ENCODE measurements at places on chromosomes 3 and 15.

GRCh38 chr3:50627407-50628051, 10.6 kb downstream of the MAPKAPK3 start:
- DNase-seq, result no peak

GRCh38 chr3:116056280-116056679, 389.0 kb downstream of the LSAMP start:
- DNase-seq, result no peak

GRCh38 chr3:54863366-54863765, 64.5 kb downstream of the LRTM1 start:
- no peak for DNase-seq

DNA sequence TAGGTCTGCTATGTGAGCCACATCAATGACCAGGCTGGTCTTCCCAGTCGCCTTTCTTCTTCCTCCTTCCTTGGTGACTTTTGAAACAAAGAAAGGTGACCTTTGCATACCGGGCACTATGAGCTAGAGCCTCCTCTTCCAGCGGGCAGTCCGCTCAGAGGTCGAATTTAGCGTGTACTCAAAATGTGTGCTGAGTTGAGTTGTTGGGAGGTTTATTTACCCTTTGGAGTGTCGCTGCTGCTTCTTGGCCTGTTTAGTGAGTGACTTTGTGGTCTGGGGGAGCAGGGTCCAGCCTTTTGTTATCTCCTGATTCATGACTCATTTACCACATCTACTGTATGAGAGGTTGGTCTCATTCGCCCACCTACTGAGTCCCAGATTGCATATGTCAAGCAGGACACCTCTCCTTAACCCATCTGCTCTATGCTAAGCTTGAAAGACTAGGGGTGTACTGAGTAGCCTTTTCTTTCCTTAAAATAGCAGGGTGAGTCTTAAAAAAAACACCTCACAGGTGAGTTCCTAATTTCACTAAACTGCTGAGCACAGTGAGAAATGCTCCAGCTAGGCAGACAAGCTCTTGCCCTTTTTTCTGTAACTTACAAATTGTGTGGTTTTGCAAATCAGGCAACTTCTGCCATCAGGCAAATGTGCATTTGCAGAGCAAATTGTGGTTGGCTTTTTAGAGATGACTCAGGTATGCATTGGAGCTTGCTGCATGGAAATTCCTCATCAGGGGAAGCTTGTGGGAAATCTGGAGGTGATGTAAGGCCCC, 3.2 kb upstream of the SIAH2 start:
- no peak for DNase-seq

GRCh38 chr15:52076889-52077781, 35.4 kb downstream of the BCL2L10 start:
- no peak for DNase-seq

GRCh38 chr3:155230382-155230781, 63.1 kb downstream of the STRIT1 start:
- no peak for DNase-seq

DNA sequence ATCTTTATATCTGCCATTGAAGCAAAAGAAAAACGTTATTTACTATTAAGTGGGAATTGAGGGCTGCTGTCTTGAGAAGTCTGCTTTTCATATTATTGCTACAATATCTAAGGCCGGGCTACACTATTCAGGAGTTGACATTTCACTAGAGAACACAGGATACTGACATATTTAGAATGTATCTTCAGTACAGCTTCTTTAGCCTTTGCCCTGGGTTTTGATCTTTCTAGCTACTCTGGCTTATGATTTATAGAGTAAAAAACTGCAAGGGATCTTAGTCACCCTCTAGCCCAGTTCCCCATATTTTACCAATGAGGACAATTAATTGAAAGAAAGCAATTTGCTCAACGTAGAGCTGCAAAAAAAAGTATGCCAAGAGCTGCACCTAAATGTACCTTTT, 307.4 kb upstream of the DPPA4 start:
- no peak for DNase-seq

DNA sequence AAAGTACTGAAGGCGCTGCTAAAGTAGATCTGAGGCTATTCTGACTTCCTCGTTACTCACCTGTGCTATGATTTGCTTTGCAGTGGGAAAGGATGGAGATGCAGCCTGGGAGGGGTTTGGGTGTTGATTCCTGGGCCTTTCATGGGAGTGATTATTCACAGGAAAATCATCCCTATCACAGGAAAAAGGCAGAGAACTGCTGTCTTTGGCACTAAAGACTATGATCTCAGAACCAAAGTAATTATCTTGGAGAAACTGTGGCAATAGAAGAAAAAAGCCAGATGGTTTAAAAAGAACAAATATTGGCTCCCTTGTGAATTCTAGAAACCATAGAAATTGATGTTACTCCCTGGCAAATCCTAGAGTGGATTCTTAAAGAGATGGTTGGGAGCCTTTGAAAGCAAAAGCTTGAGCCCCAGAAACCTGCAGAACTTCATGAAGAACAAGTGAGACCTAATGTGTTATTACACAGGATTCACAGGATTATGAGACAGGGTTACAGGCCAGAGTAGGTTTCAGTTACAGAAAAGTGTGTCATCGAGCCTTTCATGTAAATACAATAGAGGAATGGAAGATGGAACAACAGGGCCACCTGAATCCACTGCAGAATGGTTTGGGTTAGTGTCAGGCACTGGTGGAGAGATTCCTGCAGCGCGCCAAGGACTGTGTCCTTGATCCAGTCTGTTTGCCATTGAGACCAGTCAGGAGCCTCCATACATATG, 85.7 kb downstream of the OXNAD1 start:
- no peak for DNase-seq

DNA sequence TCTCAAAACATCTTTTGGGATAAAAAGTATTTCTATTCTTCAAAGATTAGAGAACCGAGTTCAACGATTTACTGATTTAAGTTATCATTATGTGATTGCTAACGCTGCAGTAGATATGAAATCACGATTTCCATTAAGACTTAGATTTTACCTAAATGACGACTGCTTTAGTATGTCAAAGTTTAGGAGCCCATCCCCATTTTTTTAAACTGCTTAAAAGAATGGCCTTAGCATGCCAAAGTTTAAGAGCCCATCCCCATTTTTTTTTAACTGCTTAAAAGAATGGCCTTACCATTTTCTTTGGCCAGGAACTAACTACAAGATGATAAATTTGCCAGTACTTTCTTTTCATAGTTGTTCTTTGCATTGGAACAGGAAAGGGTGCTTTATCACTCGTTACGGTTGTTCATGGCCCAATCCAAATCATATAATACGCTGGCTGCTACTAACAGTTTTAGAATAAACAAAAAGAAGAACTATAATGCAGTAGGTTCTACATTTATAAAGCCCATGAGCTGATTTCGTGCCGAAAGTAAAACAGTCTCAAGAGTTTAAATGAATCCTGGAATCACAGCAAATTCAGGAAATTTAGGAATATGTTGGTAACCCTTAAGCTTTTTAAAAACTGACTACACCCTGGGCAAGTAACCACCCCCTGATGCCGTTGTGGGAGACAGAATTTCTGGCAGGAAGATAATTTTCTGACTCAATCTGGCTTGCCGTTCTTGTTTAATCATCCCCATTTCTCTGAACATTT, 869 bp upstream of the TSC22D2 start:
- DNase-seq, result no peak

- peak; percentile 50 for DNase-seq
Observed at GRCh38 chr3:47362701-47363100, 18.1 kb upstream of the PTPN23 start.

- no peak for DNase-seq
Observed at GRCh38 chr3:157232141-157232540, 72.2 kb upstream of the CCNL1 start.

DNA sequence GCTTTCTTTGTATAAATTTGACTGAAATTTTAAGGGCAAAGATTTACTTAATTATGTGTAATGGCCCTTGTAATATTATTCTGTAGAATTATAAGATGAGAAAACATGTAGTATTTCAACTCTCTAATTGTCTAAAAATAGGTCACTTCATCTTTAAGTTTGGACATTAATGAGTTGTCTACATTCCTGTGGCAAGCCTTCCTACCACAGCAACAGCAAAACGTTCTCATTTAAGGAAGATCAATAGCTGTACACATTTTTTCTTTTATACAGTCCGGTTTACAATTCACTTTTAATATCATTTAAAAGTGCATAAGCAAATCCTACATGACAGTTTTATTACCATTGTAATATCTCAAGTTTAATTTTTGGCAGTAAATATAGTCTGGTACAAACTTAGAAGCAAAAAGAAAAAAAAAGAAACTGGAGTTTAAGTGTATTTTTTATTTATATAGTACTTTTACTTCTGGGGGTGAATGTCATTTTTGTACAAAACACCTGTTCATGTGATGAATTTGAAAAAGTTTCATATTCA, 501.8 kb downstream of the ZPLD1 start:
- no peak for DNase-seq

GRCh38 chr15:58247855-58248842, 110.0 kb downstream of the AQP9 start:
- DNase-seq, result no peak

DNA sequence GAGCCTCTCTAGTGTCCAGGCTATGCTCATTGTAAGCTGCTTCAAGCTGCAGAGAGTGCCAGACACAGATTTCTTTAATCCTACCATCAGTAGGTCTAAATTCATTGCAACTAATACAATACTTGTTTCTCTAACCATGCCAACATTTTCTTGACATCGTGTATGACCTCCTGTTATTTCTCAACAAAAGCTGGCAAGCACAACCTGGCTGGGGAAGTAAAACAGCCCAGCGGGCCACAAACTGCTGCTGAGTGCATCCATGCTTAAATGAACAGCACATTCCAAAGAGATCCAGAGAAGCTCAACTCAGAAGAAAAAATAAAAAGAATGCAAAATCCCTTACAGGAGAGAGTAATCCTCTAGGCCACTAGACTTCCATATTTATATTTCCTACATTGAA, 36.5 kb downstream of the GMNC start:
- no peak for DNase-seq

DNA sequence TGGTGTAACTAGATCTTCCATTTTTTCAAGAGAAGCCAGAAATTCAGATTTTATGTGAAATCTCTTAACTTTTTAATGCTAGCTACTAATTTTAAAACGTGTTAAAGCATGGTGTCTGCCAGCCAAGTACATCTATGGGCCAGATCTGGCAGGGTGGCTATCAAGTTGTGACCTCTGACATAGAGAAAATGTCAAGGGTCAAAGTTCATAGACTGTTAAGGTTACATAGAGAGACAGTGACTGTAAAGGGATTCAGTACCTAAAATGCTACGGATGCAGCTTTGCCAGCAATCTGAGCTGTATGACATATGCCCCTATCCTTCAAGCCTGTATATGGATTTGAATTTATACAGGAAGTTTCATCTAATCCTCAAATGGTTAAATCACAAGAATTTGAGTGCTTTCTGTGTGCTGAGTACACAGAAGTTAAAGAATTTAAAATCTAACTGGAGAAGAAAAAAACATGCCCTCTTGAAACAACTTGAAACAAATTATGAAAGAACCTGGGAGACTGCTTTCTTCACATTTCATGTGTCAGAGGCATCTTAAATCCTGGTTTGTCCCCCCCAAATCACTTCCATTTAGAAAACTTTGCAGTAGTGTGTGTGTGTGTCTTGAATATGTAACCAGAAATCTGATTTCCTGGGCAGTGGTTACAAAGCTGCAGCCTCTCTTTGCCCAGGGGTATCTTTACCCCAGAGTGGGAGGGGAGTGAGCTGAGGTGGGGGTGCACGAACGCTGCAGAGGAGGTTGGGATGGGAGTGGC, 895 bp upstream of the ARHGAP31 start:
- no peak for DNase-seq

DNA sequence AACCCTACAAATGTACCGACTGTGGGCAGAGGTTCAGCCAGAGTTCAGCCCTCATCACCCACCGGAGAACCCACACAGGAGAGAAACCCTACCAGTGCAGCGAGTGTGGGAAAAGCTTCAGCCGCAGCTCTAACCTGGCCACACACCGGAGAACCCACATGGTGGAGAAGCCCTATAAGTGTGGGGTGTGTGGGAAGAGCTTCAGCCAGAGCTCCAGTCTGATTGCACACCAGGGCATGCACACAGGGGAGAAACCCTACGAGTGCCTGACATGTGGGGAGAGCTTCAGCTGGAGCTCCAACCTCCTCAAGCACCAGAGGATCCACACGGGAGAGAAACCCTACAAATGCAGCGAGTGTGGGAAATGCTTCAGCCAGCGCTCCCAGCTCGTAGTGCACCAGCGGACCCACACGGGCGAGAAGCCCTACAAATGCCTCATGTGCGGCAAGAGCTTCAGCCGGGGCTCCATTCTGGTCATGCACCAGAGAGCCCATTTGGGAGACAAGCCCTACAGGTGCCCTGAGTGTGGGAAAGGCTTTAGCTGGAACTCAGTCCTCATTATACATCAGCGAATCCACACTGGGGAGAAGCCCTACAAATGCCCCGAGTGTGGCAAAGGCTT, 20.7 kb downstream of the ZSCAN2 start:
- no peak for DNase-seq

DNA sequence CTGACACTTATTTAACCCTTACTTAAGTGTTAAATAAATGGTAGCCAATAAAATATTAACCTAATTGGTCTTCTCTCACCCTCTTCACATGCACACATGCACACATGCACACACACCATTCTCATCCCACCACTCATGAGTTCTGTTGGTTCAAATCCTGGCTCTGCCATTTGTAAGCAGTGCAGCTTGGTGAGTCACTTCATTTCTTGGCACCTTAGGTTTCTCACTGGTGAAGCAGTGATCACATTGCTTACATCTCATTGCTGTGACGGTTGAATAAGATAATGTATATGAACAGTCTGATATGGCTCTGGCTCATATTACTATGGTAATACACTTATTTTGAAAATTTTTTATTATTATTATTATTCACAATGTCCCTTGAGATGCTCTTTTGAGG, 33.8 kb downstream of the RIOX2 start:
- no peak for DNase-seq

GRCh38 chr15:37574985-37575384, 359.5 kb upstream of the TMCO5A start:
- no peak for DNase-seq

DNA sequence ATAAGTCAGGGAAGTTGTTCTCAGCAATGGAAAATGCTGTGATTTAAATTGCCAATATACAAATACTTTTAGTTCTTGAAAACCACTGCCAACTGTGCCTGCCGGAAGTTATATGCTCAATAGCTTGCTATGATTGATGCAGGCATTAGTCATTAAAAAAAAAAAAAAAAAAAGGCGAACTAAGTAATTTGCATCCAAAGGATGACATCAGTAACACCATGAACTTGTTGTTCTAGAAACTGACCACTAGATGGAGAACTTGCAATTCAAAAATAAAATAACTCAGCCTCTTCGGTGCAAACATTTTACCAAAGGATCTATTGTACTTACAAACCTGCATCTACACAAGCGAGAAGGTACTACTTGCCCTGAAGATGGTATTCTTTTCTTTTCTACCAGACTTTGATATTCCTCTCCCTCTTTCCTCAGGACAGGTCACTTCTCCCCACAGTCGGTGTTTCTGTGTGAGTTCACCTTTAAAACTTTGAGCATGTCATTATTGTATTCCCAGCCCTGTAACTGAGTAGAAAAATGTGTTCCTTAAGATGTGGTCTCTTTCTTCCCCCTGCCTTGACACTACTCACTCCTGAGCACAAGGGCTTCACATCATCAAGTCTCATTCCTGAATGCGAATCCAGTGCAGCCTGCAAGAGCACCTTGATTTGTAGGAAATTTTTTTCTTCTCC, 115.0 kb upstream of the VEPH1 start:
- DNase-seq, result peak; percentile 43

GRCh38 chr3:119161240-119161639, 12.2 kb upstream of the UPK1B start:
- DNase-seq, result no peak

Data from CD4-positive, alpha-beta memory T cell (primary cell).